GM06990 (cell line): ENCODE measurements at places on chromosomes 5 and 9.

- peak; percentile 48 for DNase-seq
Measured at GRCh38 chr9:135990468-135991429, 29.6 kb upstream of the UBAC1 start.

DNA sequence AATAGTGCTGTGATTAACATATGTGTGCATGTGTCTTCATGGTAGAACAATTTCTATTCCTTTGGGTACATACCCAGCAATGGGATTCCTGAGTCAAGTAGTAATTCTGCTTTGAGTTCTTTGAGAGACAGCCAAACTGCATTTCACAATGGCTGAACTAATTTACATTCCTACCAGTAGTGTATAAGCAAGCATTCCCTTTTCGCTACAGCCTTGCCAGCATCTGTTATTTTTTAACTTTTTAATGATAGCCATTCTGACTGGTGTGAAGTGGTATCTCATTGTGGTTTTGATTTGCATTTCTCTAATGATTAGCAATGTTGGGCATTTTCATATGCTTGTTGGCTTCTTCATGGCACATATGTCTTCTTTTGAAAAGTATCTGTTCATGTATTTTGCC is 308.5 kb downstream of the ARRDC3 start:
- DNase-seq, result no peak

DNA sequence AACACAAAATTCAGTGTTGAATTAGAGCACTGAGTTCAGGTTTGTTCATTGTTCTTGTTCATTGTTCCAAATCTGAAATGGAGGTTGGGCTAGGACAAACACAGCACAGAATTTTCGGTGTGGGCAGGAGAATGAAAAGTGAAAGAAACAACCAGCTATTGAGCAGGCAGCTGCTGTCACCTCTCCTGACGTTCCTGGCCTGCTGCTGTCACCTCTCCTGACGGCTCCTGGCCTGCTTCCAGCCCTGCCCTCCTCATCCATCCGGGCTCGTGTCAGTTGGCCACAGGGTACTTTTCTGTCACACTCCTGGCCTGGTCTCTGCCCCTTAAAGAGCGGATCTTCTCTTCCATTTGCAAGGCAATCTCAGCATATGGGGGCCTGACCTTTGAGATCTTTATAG is 45.2 kb upstream of the CKMT2 start:
- DNase-seq, result peak; percentile 26

DNA sequence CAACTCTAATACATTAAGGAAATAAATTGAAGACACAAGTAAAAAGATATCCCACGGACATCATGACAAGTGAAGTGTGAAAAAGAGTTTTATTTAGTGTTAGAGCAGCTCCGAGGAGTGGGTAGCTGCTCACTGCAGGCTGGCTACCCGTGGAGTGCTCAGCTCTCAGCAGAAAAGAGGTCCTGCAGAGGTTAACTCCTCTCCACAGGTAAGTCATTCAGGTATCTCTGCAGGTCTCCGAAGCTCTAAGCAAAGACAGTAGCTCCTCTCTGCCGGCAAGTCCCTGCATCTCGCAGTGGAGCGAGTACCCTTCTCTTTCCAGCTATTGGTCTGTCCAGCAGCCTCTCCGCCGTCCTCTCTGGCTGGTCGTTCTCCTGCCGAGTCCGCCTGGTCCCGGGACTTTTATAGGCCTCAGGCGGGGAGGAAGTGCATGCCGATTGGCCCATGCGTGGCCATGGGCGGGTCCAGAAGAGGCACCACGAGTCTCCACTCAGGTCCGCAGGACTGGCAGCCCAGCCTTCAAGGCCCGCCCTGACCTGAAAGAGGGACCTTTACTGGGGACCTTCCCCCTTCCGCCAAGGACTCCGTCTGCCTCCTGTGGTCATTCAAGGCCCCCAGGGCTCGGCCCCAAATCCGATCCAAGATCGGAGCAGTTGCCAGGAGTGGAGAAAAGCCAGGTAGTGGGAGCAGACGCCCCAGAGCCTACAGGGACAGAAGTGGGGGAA is 29.9 kb downstream of the BTNL9 start:
- DNase-seq, result no peak

DNA sequence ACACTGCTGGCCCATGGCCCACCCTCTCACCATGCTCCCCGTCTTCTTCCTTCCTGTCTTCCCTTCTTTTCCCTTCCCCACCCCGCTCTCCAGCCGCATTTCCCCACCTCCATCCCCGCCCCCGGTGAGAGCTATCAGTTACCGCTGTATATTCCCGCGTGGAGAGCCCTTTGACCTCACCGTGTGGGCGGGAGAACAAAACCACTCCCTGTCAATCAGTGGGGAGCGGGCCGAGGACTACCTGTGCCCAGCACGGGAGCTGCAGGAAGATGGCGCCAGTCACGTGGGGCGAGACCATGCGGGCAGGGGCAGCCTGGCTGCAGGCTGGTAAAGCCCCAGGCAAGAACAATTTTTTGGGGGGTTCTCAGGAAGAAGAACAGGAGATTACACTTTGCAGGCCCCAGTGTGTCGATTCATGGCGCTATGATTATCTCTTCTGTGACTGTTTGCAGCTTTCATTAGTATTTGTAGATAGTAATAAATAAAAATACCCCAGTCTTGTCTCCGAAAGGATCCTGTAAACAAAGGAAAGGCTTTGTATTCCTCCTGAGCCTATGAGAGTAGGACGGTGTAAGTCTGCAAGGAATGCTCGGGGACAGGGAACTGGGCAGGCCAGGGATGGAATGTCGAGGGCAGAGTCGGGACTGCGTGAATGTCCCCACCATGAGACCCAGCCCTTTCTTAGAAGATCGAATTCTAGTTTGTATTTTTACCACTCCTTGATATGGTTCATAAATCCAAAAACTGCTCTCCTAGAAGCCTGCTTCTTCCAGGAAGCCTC is 14.8 kb upstream of the DMRT1 start:
- no peak for DNase-seq

GRCh38 chr9:18976709-18977531 is 56.1 kb downstream of the SAXO1 start:
- no peak for DNase-seq

DNA sequence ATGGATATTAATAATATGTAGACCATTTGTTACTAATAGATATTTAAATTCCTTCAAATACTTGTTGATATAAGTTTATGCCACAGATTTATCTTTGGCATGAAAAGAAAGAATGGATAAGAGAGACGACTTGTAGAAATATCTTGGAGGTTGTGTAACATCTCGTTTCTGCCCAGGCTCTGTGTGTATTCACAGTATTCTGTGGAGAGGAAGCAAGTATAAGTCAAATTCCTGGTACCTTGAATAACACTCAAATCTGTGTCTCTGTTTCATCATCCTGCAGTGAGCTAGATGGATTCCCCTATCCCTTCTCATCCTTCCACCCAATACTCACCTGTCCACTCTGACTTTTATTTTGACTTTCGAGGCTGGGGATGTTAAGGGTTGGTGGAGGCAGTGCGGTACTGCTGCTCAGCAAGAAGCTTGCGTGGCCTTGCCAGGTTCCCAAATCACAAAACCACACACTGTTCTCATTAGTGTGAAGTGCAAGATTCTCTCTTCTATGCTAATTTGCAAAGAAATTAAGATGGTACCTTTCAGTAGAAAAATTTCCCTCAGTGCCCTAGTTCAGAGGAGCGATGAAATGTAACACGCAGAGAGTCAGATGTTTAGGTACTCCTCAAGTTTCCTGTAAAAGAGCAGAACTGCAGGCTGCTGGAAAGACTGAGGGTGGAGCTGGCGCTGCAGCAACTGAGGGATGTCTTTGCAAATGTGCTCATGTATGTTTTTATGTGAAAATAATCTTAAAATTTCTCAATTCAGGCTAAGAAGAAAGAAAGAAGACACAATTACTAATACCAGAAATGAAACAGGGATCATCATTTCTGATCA is 42.6 kb upstream of the ANKRD18A start:
- no peak for DNase-seq

DNA sequence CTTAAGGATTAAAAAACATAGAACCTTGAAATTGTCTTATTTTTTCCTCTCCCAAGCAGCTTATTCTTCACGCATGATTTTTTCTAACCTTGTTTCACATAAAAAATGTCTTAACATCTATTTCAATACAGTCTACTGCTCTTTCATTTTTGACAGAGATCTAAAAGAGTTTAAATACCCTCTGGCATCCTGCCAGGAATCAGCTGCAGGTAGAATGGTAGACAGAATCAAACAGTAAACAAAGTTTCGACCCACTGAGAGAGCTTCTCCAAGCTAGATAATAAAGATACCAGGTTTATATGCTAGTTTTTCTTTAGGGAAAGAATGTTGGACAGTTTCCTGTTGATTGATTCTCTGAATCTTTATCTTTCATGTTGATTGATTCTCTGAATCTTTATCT is 555.8 kb upstream of the CDH9 start:
- no peak for DNase-seq

DNA sequence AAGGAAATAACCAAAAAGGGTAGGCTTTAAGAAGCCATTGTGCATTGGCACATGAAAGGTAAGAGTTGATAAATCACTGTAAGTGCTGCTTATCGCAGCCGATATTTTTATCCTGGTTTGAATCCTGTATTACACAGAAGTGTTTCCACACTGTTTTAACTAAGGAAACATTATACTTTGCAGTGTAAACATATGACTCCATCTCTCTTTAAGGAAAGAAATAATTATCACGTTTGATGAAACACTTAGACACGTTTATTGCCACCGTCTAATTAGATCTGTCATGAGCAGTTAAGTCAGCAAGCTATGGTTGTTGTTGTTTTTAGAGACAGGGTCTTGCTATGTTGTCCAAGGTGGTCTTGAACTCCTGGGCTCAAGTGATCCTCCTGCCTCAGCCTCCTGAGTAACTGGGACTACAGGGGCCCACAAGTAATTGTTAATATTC is 85.7 kb upstream of the TNFAIP8 start:
- DNase-seq, result no peak

DNA sequence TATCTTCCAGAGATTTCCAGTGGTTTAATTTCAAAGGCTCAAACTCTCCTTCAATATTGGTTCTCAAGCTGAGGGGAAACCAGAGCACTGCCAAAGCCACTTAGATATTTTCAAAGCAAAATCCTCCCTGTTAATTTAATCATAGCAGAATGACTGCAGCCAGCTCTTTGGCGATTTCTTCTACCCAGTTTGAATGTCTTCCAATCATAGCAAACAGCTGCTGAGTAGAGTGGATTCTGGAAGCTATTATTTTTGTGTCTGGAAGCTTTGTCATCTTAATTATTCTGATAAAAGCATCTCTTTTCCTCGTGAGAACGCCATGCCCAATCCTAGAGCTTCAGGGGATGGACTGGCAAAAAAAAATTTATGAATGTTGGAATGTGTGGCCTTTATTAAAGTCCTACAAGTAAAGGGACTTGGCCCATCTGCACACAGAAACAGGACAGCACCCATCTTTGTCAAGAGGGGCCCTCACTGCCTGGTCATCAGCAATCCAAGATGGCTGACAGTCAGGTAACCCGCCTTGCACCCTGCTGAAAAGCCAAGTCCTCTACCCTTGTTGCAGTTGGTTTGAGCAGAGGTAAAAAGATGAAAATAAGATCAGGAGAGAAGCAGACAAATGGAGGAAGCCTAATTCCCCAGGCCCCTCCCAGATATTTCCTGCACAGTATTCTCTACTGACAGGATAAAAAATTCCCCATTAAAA is 125.1 kb downstream of the SUSD1 start:
- DNase-seq, result no peak

GRCh38 chr5:78773655-78774054 is 125.1 kb upstream of the LHFPL2 start:
- DNase-seq, result no peak
